ENCODE measurements at places on chromosomes 7 and 10. TPM values are rescaled to one million over a fixed set of nuclear protein-coding genes. Genes with fewer than 3 reads are reported as not detected.

GRID2IP gene
- total RNA-seq: 1.4 TPM

- no peak for DNase-seq
These were observed 53.5 kb downstream of the ABLIM1 start for GRCh38 chr10:114604357-114605130.

DNA sequence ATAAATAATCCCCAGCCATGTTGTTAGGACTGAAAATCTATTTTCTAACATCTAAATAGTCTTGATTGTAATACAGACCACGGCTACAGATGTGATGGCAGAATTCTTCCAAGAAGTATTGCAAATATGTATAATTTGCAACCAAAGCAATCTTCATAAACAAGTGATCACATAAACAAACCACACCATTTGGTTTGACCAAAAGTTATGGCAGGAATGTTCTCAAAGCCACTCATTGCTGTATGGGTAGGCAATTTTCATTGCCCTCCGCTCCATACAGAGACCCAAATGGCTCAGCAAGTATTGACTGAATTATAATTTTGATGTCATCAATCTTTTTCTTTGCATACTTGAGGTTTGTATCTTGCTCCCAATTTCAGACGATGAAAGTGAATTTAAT lies 19.0 kb upstream of the RHOBTB1 start:
- no peak for DNase-seq

DNA sequence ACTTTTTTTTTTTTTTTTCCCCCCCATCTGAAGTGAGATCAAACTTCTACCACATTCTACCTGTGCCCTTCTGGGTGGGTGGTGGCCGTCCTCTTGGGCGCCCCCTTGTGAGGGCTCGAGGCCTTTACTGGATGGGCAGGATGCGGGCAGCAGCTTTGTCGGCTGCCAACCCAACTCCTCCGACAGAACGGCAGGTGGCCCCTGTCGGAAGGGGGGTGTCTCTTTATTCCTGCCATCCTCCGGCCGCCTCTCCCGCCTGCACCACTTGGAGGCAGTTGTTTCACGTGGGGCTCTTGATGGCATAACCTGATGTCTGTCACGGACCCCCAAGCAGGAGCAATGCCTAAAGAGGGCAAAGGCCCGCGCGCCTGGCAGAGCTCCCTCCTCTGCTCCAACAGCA lies 31.0 kb downstream of the AMZ1 start:
- DNase-seq: peak; percentile 48

GRCh38 chr7:47285860-47286491 lies 295.9 kb downstream of the TNS3 start:
- no peak for DNase-seq

SPDYE16 gene
- 0.10 TPM for total RNA-seq

DNA sequence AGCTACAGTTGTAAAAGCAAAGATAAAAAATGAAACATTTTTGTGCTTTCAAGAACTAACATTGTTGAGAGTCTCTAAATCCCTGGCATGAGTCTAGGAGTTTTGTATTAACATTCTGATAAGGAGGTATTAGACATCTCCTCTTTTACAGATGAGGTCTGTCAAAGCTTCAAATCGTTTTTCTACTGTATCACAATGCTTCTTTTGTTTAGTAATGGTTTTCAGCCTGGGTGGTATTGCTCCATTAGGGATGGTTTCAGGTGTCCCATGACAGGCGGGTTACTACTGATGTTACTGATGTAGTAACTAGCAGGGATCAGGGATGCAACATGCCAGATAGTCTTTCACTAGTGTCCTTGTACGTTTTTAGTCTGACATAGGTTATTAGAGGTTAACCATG lies 27.4 kb downstream of the STAM start:
- DNase-seq: no peak

ST8SIA6 gene
- total RNA-seq: 0.43 TPM

- DNase-seq: no peak
These were observed 8.9 kb downstream of the CALY start for GRCh38 chr10:133327651-133328357.

Measured in naive thymus-derived CD4-positive, alpha-beta T cell (primary cell).